NCI-H1417 treated with DMSO at 0.1 percent for 48 hours (cell line): ENCODE measurements at places on chromosomes 13 and 19.

DNA sequence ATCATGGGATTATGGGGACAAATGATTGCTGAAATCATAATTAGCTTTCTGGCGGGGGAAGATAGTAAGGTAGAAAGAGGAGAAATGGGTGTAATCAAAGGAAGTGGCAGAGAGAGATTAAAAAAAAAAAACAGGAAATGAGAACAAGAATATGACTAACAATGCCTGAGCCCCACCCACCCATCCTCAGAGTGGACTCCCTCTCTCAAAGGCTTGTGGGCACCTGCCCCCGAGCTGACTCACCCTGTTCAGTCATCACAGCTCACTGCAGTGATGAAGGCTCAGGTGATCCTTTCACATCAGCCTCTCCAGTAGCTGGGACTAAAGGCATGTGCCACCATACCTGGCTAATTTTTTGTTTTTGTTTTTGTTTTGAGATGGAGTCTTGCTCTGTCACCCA, 26.4 kb upstream of the TPT1 start:
- no peak for DNase-seq

GRCh38 chr13:113837560-113838355, 26.1 kb downstream of the GAS6 start:
- no peak for DNase-seq

DNA sequence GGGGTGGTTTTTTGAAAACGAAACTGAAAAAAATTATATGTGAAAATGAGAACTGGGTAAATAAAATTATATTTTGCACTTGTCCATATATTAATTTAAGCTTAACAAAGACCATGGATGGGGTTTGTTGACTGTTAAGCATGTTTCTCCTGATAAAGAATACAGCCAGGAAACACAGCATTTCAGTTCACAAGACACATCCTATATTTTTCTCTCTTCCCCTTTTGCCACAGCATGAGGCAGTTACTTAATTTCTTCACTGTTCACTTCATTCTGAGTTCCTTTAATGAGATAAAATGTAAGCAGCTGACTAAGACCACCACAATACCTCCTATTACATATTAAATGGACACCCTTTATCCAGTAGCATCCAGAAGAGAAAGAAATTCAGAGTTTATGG, 64.0 kb downstream of the RXFP2 start:
- DNase-seq: no peak

DNA sequence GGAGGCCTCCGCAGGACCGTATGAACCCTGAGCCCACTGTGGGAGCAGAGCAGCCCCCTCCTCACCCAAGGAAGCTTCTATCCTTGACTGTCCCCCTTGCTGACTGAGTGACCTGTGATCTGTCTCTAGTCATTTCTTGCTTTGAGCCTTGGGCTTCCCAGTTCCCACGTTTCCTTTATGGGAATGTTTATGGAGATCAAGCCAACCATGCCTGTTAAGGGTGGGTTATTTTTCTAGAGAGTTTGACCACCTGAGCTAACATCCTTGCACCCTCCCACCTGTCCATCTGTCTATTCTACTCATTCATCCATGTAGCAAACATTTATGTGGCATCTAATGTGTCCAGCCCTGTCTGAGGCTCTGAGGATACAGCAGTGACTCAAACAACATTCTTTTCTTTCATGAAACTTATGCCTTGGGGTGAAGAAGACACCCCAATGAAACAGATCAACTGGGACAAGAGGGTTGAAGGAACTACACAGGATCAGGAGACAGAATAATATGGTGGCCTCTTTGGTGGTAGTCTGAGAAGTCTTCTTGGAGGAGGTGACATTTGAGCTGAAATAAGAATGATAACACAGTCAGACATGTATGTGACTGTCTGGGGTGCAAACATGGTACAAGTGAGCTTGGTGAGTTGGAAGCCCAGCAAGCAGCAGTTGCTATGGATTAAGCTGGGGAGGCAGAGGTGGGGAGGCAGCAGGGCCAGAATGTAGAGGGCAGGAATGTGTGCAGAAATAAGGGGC, 30.5 kb downstream of the CERS4 start:
- no peak for DNase-seq

DNA sequence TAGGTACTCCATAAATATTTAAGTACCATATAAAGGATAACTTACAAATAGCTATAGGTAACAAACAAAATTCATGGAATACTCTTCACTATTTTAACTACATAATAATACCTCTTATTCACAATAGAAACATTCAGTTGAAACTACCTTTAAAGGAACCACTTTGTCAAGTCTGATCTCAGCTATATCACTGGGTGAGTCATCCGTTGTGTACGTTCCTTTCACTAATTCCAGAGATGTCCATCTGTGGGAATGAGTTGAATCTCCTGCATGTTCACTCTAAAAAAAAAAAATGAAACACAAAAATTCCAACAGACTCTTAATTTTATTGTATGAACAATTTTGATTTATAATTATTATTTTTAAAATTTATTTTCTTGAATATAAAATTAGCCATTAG, 149.4 kb upstream of the FBXL3 start:
- no peak for DNase-seq

DNA sequence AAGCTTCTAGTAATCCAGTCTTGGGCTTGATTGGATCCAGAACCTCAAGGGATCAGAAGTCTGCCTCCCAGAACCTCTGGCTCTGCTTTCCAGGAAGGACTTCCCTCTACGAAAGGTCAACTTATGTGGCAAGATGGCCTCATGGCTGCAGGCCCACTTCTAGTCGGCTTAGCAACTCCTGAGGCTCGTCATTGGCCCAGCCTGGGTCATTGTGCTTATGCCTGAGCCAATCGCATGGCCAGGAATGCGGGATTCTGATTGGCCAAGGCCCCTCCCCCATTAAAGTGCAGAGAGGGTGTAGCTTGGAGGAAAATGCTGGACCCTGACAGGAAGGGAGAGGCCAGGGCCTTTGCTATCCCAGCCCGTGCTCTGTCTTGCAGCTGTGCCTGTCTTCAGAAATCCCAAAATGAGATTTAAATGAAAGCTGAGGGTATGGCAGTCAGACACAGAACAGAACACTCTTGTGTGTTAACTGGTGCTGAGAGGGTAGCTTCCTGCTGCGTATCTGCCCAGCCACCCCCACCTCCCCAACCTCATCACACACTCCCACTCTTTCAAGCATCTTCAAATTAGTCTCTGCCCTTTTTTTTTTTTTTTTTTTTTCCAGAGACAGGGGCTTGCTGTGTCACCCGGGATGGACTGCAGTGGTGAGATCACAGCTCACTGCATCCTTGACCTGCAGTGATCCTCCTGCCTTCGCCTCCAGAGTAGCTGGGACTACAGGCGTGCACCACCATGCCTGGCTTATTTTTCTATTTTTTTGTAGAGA, 5.5 kb upstream of the CCNE1 start:
- no peak for DNase-seq

DNA sequence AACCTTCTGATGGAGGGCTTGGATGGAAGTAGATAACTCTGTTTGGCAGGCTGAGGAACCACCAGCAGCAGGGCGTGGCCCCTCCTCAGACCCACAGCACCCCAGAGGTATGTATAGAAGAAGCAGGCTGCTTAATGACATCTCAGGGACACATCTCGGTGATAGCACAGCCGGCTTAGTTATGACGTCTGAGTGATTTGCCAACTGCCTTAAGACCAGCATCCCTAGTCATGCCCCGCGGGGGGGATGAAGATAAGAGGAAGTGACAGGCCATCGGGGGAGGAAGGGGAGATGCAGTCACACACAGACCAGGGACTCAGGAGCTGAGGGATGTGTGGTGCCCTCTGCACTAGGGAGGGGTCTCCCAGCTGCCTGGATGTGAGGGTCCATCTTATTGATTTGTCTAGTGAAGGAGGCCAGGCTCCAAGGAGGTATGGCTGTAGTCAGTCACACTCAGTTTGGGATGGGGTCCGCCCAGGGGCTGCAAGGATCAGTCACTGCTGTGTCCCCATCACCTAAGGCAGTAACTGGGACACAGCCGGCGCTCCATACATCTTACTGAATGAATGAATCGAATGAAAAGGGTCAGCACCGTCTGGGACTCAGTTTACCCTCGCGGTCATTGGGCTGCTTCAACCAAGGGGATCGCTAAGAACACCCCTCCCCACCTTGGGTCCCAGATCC, 19.2 kb upstream of the ERCC1 start:
- no peak for DNase-seq

DNA sequence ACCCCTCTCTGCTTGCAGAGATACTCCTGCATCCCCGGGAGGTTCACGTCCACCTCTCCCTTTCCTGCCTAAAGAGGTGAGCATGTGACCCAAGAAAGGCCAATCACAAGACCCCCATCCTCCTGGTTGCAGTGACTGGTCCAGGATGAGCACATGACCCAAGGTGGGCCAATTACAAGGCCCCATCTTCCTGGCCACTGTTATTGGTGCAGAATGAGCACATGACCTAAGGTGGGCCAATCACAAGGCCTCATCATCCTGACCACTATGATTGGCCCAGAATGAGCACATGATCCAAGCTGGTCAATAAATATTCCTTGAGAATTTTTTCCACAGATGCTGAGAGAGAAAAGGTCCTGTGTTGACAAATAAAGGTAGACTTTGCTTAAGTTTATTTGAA, 350.7 kb downstream of the EFNB2 start:
- DNase-seq: no peak

- no peak for DNase-seq
Observed at GRCh38 chr19:51490676-51491075, 10.9 kb downstream of the SIGLEC12 start.

DNA sequence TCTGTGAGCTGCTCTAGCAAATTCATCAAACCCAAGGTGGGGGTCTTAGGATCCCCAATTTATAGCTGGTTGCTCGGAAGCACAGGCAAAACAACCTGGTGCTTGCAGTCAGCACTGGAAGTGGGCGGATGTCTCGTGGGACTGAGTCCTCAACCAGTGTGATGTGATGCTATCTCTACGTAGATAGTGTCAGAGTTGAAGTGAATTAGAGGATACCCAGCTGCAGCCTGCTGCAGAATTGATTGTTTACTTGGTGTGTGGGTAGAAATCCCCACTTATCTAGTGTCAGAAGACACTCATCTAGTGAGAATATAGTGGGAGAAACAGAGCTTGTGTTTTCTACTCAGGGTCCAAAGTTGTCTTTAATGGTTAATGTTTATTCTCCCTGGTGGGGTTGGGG, 63.3 kb downstream of the CBY2 start:
- no peak for DNase-seq

DNA sequence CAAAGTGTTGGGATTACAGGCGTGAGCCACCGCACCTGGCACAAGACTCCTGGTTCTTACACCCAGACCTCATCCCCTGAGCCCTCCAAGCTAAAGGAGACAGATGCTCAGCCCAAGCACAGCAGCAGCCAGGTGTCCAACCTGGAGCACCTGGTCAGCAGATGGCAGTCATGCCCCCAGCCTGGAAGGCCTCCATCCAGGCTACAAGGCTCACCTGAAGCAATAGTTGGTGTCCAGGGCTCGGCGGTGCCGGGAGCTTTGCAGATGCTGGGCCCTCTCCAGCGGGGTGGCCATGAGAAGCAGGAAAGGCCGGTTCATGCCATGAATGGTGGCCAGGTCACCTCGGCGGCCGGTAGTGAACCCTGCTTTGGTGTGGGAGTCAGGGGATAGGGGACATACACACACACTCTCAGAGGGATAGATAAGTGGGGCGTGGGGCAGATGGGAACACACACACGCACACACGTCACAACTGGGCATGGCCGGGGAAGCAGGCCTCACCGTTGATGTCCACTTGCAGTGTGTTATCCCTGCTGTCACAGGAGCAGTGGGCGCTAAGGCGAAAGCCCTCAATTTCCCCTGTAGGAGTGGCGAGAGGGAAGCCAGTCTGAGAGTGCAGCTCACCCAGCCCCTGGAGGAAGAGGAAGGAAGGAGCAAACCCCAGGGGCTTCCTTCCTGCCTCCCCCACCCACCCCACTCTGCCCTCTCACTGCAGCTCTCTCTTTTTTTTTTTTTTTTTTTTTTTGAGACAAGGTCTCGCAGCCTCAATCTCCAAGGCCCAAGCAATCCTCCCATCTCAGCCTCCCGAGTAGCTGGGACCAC, 11.8 kb downstream of the TGFB1 start:
- no peak for DNase-seq

DNA sequence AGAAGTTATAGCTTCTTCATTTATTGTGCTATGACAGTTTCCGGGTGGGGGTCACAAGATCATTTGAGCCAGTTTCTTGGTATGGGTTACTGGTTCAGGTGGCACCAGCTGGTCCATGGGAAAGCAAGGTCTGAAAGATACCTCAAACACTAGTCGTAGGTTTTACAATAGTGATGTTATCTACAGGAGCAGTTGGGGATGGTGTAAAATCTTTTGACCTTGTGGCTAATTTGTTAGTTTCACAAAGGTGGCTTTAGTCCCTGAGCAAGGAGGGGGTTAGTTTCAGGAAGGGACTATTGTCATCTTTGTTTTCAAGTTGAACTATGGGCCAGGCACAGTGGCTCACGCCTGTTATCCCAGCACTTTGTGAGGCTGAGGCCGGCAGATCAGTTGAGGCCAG, 24.6 kb downstream of the CHST8 start:
- no peak for DNase-seq

DNA sequence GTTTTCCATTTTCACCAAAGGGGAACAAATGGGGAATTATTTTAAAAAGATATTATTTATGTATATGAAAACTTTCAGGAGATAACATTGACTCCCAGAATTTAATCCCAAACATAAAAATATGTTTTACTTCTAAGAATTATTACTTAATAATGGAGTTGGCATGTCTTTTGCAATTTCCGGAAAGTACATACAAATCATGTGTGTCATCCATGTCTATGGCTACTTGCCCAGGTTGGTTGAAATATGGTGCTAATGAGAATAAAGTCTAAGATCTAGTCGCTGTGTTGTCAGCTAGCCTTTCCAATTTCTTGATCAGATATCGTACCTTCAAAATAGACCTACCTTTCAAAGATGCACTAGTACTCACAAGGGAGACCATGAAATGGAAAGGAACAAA, 1003.2 kb upstream of the PCDH20 start:
- DNase-seq: no peak

DNA sequence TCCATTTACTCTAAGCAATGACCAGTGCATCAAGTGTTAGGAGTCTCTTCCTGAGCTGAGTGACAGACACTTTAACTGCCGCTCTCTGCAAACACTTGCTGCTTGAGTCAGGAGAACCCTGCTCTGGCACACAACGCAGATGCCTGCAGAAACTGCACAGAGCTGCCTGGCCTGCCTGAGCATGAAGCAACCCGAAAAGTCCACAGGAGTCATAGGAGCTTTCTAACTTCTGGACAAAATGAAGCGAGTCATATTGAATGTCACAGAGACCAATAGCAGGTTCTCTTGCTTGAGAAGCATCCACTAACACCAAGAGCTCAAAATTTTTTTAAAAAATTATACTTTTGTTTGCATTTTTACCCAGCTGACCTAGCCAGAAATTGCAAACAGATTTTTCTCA, 232.4 kb downstream of the LHFPL6 start:
- DNase-seq: no peak

- DNase-seq: no peak
Observed at GRCh38 chr13:40777166-40777808, 6.3 kb upstream of the MRPS31 start.

GRCh38 chr19:4709440-4710280, 14.0 kb downstream of the DPP9 start:
- DNase-seq: no peak

DNA sequence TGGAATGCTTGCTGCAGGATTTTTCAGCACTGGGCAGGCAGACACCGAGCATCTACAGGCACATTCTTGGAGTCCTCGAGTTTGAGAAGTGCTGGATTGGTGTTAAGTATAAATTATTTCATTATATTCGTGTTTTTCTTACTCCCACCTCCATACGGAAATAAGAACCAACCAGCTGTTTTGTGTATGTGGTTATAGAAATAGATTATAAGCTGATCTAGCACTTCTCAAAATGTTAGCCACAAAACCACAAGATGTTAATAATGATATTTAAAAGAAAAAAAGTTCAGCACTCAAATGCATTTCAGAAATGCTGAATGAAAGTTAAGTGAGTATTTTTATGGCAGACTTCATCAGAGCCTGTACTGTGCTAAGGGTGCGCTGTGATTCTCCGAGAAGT, 24.0 kb upstream of the TEX29 start:
- no peak for DNase-seq
